ENCODE measurements at places on chromosomes 13 and 19.

GRCh38 chr19:12943437-12944044 is 2.1 kb upstream of the RAD23A start:
- no peak for DNase-seq

GRCh38 chr19:42057846-42058245 is 12.2 kb downstream of the GRIK5 start:
- DNase-seq: no peak

DNA sequence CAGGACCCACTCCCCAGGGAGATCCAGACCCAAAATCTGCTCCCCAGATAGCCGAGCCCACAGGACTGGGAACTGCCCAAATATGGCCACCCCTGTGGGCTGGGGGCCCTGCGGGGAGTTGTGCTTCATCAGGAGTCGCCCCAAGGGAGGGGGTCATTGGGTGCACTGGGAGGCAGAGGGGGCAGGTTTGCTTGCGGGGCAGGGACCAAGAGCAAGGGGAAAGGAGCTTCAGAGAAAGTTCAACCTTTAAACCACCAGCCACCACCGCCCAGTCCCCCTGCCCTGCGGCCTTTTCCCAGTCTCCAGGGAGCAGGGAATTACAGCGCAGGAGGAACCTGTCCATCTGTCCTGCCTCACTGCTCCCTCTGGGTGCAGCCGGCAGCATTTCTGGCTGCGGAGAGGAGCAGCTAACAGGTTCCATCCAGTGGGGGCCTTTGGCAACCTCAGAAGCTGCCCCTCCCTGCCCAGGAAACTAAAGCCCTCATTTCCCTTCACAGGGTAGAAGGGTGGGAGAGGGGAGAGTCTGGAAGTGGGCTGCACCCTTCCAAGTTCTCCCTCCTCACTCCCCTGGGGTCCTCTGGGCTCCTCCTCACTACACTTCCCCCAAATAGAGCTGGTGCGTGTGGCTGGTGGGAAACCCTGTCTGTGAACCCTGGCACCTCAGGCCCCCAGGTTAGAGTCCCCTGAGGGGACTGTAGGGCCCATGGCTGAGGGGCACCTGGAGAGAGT is 13.8 kb upstream of the ASF1B start:
- no peak for DNase-seq

DNA sequence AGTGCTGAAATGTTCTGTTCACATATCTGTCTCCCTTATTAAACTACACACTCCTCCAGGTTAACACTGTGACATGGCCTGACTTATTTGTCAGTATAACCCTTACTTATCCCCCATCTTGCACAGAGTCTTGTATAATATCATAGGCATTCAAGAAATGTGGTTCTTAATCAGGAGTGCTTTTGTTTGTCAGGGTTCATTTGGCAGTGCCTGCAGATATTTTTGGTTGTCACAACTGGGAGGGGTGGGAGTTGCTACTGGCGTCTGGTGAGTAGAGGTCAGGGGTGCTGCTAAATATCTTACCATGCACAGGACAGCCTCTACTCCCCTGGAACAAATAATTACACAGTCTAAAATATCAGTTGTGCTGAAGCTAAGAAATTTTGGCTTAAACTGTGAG is 20.4 kb upstream of the OBI1 start:
- no peak for DNase-seq

- no peak for DNase-seq
Observed at GRCh38 chr13:18943721-18944391, 237.8 kb downstream of the TUBA3C start.

Data from activated CD8-positive, alpha-beta memory T cell treated with anti-CD3 and anti-CD28 coated beads for 1 hour (primary cell).